ENCODE measurements at places on chromosomes 11 and 22. TPM values are rescaled to one million over a fixed set of nuclear protein-coding genes. Genes with fewer than 3 reads are reported as not detected.

- H3K4me3 ChIP-seq: no peak overlapping the region
- no peak overlapping the region for H3K27ac ChIP-seq
- DNase-seq: no peak
- H3K27me3 ChIP-seq: peaks cover 69% of the 10 kb centered on the region
- no peaks in the 10 kb centered on the region for H3K36me3 ChIP-seq
These were observed 23.6 kb upstream of the ALX4 start for GRCh38 chr11:44333271-44334218.

DNA sequence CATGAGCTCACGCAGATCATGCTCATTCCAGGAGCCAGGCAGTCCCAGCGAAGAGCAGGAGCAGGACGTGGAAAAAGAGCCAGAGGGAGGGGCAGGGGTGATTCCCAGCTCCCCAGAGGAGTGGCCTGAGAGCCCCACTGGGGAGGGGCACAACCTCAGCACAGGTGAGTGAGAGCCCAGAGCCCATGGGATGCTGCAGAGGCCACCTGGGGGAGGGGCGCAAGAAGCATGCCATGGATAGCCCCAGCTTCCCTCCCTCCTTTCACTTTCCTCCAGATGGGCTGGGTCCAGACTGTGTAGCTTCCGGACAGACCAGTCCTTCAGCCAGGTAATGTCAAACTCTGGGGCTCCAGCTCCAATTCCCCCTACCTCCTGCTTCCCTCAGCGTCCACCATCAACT is 6.2 kb downstream of the SMTNL1 start:
- no peak overlapping the region for H3K27ac ChIP-seq
- no peak overlapping the region for H3K4me3 ChIP-seq
- peaks cover 5% of the 10 kb centered on the region for H3K27me3 ChIP-seq

The CARNS1 gene
- under 0.01 TPM for total RNA-seq

The OR52A1 gene
- total RNA-seq: not detected

DNA sequence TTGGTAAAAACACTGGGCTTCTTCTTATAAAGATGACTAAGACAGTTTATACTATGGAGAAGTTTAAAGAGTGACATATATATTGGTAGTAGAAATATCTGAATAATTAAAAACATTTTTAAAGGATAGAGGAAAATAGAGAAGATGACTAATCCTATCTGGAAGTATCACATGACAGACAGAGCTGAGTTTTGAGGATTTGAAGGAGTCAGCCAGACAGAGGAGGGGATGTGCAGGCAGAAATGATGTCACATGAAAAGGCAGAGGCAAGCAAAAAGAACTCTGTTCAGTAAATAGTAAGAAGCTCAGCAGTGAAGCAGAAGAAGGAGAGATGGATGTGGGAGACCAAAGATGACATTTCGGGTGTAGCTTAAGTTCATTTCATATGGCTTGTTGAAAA is 1.6 kb downstream of the OR10A2 start:
- H3K4me1 ChIP-seq: no peaks in the 10 kb centered on the region
- H3K27ac ChIP-seq: no peak overlapping the region
- H3K4me3 ChIP-seq: no peak overlapping the region
- no peaks in the 10 kb centered on the region for H3K36me3 ChIP-seq
- H3K27me3 ChIP-seq: no peaks in the 10 kb centered on the region

The TCN2 gene
- 18.8 TPM for total RNA-seq

DNA sequence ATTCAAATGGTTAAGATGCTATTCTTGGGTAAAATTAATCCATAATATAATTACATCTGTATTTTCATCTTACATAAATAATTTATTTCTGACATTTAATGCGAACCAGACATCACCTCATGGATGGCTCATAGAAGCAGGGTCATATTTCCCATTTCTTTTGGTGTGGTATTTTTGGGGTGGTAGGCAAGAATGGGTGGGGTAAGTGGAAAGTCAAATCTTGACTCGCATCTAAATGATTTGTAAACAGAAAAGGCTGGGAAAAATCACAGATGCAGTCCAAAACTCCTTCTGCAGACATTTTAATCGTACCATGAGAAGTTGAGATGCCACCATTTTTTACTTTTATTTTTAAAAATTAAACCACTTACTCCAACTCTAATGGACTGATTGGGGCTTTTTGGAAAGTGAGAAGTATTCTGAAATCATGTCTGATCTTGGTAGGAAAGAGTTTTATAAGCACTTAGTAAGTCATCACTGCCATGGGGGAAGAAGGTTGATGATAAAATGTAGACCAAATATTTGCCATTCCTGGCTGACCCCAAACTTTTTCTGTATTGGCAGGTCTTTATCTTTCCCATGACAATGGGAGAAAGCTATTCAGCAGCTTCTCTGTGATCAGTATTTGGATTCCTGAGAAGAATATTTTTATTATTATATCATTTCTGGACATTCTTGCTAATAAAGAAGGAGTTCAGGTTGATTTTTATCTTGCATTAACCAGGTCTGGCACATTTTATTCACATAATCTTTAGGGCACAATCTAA is 47.2 kb upstream of the BLID start:
- DNase-seq: peak; percentile 6
- peaks cover 66% of the 10 kb centered on the region for H3K36me3 ChIP-seq
- H3K4me1 ChIP-seq: peaks cover 99% of the 10 kb centered on the region
- no peaks in the 10 kb centered on the region for H3K27me3 ChIP-seq

The OR56A1 gene
- total RNA-seq: under 0.01 TPM

- peaks cover 13% of the 10 kb centered on the region for H3K27me3 ChIP-seq
- H3K27ac ChIP-seq: no peak overlapping the region
- H3K36me3 ChIP-seq: no peaks in the 10 kb centered on the region
- H3K4me3 ChIP-seq: no peak overlapping the region
- peaks cover 7% of the 10 kb centered on the region for H3K4me1 ChIP-seq
These were observed 35.8 kb upstream of the MYOD1 start for GRCh38 chr11:17683377-17684161.

The CCDC73 gene
- total RNA-seq: not detected

DNA sequence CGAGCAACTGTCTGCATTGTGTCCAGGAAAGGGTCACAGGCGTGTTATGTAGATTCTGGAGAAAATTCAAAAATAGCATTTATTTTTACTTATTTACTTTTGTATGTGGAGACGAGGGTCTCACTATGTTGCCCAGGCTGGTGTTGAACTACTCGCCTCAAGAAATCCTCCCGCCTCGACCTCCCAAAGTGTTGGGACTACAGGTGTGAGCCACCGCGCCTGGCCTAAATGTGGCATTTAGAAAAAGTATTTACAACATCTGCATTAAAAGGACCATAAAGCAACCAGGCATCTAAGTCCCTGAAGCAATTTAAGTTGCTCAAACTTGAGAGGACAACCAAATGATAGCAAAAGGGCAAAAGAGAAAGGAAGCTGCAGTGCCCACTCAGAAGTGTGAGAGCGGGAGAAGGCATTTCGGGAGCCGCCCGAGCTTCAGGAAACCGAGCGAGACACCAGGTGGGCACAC is 595 bp downstream of the TRIM66 start:
- peaks cover 32% of the 10 kb centered on the region for H3K4me1 ChIP-seq
- peak overlapping the region; percentile 100 for H3K4me3 ChIP-seq
- peaks cover 43% of the 10 kb centered on the region for H3K36me3 ChIP-seq
- H3K27ac ChIP-seq: peak overlapping the region; percentile 97
- DNase-seq: peak; percentile 48
- H3K27me3 ChIP-seq: no peaks in the 10 kb centered on the region

GRCh38 chr11:118870396-118871343 is 13.0 kb upstream of the CXCR5 start:
- no peaks in the 10 kb centered on the region for H3K36me3 ChIP-seq
- peaks cover 12% of the 10 kb centered on the region for H3K4me1 ChIP-seq
- peak overlapping the region; percentile 38 for H3K27ac ChIP-seq
- peak; percentile 83 for DNase-seq

The DUSP8 gene
- total RNA-seq: under 0.01 TPM

The FAM83F gene
- not detected for total RNA-seq

DNA sequence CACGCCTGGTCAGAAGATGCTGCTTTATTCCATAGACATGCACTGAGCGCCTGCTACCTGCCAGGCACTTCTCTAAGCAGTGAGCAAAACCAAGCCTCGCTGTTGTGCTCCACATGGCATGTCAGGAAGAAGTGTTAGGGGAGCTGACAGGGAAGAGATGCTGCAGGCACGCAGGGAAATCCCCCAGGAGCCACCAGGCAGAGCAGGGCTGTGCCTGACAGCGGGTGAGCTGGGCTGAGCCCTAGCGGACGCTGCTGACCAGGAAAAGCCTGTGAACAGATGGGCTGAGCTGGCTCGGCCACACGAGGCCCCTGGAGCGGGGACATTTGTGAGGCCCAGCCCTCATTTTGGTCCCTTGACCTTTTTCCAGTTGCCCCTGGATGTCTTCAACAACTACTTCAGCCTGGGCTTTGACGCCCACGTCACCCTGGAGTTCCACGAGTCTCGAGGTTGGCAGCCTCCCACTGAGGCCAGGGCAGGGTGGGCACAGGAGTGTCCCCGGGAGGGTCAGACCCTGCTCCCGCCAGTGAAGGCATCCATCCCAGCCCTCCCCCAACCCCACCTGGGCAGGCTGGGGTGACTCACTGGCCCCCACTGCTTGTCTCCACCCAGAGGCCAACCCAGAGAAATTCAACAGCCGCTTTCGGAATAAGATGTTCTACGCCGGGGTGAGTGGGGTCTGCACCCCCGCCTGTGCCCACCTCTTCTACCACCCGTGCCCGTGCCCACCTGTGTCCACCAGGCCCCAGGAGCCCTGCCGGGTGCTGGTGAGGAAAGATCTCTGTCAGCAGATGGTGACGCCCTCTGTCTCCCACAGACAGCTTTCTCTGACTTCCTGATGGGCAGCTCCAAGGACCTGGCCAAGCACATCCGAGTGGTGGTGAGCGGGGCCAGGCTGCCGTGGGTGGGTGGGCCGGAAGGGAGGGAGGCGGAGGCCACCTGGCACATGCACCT is 7.4 kb upstream of the MDK start:
- no peak overlapping the region for H3K27ac ChIP-seq
- no peak for DNase-seq
- peaks cover 20% of the 10 kb centered on the region for H3K36me3 ChIP-seq
- no peaks in the 10 kb centered on the region for H3K4me1 ChIP-seq

DNA sequence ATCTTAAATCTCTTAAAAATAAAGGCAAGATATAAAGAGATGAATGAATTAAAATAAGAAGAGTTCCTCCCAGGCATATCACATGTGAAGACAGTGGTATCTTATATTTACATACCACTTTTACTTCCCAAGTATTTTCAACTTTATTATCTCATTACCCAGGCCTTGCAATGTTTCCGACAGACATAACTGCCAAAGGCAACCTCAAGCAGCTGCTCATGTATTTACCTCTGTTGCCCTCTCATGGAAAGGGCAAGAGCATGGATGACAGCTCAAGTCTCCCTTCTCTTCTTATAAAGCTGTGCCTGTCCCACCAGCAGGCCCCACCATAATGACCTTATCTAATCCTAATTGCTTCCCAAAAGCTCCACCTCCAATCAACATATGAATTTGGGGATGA is 894.2 kb downstream of the NTM start:
- H3K27ac ChIP-seq: no peak overlapping the region
- H3K4me1 ChIP-seq: no peaks in the 10 kb centered on the region
- DNase-seq: no peak
- H3K36me3 ChIP-seq: no peaks in the 10 kb centered on the region
- no peaks in the 10 kb centered on the region for H3K27me3 ChIP-seq
- no peak overlapping the region for H3K4me3 ChIP-seq

- peaks cover 17% of the 10 kb centered on the region for H3K36me3 ChIP-seq
- H3K27ac ChIP-seq: no peak overlapping the region
- no peak overlapping the region for H3K4me3 ChIP-seq
- no peaks in the 10 kb centered on the region for H3K4me1 ChIP-seq
- no peaks in the 10 kb centered on the region for H3K27me3 ChIP-seq
These were observed 28.1 kb downstream of the DRD4 start for GRCh38 chr11:665062-665703.

DNA sequence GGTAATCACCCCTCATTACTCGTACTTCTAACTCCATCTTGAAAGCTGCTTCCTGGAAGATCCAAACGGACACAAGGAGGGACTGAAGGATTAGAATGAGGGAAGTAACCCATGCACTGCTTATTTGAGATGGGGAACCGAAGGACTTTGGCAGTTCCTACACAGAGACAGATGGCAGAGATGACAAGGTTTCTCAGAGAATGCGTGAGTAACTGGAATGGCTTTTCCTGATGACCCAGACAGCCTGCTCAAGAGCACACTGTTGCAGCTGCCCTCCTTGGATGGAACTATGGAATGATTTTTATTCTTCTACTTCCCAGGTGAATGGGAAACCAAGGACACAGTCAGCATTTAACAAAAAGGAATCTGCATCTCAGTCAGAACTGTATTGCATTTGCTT is 7.3 kb downstream of the KCNJ11 start:
- DNase-seq: no peak
- no peak overlapping the region for H3K4me3 ChIP-seq
- peaks cover 3% of the 10 kb centered on the region for H3K27me3 ChIP-seq
- no peak overlapping the region for H3K27ac ChIP-seq
- H3K36me3 ChIP-seq: no peaks in the 10 kb centered on the region

The SMDT1 gene
- 7.7 TPM for total RNA-seq

GRCh38 chr11:10208131-10208575 is 85.9 kb downstream of the SBF2 start:
- H3K4me1 ChIP-seq: peaks cover 5% of the 10 kb centered on the region
- no peaks in the 10 kb centered on the region for H3K36me3 ChIP-seq
- DNase-seq: peak; percentile 45
- no peak overlapping the region for H3K4me3 ChIP-seq

DNA sequence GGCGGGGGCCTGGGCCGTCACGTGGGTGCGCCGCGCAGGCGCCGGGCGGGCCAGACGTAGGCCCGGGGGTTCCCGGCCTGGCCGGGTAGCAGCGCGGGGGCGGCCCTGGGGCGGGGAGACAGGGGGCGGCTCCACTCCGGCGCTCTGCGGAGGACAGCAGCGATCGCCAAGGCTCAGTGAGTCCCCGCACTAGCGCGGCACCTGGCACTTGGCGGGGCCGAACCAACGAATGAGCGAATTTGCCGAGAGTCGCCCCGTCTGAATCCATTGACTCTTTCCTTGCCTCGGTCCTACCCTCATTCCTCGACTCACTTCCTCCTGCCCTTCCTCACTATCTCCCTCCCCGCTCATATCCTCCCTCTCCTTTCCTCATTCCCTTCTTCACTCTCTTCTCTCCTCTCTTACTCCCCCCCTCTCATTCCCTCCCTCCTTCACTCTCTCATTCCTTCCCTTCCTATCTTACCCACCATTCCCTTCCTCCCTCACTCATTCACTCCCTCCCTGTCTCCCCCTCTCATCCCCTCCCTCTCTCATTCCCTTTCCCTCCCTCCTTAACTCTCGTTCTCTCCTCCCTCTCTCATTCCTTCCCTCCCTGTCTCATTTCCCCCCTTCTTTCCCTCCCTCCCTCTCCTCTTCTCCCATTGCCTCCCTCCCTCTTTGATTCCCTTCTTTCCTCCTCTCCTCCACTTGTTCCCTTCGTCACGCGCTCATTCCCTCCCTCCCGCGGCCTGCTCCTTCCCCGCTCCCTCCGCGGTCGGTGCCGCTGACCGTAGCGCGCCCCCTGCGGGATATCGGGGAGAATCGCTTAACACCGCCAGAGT is 476 bp upstream of the KLHL22 start:
- peaks cover 11% of the 10 kb centered on the region for H3K4me1 ChIP-seq
- DNase-seq: peak; percentile 100
- H3K36me3 ChIP-seq: no peaks in the 10 kb centered on the region

GRCh38 chr11:69004411-69005182 is 8.4 kb downstream of the MRGPRF start:
- H3K27me3 ChIP-seq: no peaks in the 10 kb centered on the region
- peaks cover 36% of the 10 kb centered on the region for H3K4me1 ChIP-seq
- no peak overlapping the region for H3K27ac ChIP-seq
- peak; percentile 82 for DNase-seq
- peaks cover 3% of the 10 kb centered on the region for H3K36me3 ChIP-seq

- H3K27ac ChIP-seq: no peak overlapping the region
- H3K27me3 ChIP-seq: peaks cover 10% of the 10 kb centered on the region
- H3K4me3 ChIP-seq: no peak overlapping the region
These were observed 14.4 kb downstream of the SCN3B start for GRCh38 chr11:123640029-123640428.
